ENCODE measurements at places on chromosomes 2 and 18.

DNA sequence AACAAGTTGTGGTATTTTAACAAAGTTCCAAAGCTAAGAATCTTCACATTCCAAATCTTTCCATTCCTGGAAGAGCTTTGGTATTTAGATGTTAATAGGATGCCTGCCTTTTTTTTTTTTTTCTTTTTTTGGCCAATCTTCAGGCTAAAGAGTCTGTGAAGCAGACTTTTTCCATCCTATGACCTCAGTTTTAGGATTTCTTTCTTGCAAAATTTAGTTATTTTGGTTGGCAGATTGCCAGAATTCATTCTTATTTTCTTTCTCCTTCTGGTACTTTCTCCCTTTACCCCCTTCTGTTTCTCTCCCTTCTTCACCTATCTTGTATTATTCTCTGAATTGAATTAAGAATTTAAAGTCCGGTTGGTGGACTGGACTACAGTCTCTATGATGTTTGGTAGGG is 217.8 kb upstream of the REV1 start:
- DNase-seq, result no peak

- DNase-seq, result no peak
Measured at GRCh38 chr2:197809064-197809463, 4.7 kb downstream of the PLCL1 start.

DNA sequence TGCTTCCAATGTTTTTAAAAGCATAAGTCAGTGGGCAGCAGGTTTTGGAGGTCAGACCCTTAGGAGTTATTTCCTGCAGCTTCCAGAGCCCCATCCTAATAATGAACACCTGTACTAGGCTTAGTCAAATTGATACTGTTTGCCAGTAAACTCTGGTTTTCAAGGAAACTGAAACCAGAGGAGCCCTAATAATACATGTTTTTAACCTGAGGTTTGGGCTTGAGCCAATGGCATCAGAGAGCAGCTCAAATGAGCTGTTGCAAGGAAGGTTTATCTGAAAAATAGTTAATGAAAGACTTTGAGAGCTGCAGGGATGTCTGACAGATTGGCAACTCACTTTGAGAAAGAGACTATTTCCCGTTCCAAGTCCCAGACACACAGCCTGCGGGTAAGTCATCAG is 54.6 kb downstream of the DCC start:
- DNase-seq, result peak; percentile 8

- DNase-seq, result no peak
Measured at GRCh38 chr2:60676706-60677330, 79.2 kb upstream of the PAPOLG start.

GRCh38 chr2:19462256-19462645 is 103.8 kb upstream of the OSR1 start:
- peak; percentile 25 for DNase-seq

DNA sequence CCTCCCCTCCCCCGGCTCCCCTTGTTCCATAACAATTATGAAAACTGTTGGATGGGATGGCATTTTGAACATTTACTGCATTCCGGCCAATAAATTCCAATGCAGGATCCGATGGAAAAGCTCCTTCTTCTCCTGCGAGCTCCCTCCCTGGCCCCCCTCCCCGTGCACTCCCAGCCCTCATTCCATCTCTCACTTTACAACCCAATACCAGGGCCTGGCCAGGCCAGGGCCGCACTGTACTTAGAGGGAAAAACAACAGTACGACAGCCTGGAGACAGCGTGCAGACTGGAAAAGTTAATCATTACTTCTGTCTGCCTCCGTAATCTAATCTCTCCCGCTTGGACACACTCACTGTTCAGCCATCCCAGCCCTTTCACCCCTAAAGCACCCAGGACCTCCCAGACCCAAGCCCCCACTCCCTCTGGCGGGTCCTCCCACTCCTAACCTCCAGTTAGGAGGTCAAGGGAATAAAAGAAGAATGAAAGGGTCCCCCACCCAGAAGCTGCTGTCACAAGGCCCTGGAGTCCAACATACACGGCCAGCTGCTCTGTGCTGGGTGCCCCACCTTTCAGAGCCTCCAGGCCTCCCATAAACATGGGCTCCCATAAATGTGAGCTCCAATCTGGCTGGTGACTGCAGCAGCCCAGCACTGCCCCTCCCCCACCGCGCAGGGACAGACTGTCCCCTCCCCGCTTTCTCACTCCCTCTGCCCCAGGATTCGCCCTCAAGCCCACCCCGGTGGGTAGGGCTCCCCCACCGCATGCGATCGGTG is 20.6 kb downstream of the SMAD7 start:
- DNase-seq, result peak; percentile 90

DNA sequence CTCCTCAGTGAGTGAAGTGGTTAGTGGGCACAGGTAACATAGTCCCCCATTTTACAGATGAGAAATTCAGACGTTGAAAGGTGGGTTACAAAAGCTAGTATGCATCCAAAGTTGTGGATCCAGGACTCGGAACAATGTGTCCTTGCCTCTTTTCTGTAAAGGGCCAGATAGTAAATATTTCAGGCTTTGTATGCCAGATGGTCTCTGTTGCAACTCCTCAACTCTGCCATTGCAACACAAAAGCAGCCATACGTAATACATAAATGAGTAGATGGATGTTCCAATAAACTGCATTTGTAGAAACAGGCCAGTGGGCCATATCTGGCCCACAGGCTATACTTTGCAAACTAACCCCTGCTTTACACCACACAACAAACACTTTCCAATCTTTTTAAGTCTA is 166.6 kb upstream of the PKDCC start:
- no peak for DNase-seq

DNA sequence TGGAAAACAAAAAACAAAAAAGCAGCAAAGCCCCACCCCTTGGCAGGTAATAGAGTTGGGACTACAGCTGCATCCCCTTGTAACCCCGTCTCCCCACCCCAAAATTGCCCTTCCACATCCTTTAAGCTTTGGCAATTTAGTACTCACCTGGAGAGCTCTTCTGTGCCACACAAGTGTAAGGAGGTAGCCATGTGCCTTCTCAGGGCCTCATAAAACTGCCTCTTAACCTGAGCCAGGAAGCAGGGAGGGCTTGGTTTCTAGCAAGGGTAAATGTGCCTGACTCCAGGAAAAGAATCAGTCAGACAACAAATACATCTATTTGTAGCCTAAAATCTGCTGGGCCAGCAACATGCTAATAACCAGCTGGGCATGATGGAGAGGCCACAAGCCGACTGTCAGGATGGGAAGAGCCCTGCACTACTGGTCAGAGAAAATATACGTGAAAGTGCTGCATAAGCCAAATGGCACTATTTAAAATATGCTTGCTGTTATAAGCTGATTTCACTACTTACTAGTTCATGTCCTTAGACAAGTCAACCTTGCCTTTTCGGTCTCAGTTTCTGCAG is 46.3 kb downstream of the NOP58 start:
- DNase-seq, result no peak

GRCh38 chr2:139916822-139917221 is 1136.6 kb upstream of the NXPH2 start:
- DNase-seq, result no peak

DNA sequence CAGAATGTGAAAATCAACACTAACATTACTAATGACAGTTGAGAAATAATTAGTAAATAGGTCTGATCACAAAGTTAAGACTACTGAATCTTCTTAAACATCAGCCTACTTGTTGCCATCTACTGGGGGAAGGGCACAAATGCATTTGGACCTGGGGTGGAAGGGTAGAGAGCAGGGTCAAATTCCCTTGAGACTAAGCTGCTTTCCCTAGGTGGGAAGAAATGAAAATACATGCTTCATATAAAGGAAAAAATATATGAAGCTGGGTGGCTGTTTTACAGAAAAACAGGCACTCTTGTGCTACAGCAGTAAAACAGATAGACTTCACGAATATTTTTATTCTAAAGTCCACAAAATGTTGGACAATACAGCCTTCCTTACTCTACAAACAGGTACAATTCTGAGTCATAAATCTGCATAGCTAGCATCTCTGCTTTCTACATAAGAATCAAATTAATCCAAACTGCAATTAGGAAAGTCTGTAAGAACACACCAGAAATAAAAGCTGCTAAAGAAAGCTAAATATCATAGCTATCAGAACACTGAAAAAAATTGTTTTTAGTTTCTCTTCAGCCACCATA is 10.9 kb downstream of the TRIP12 start:
- DNase-seq, result peak; percentile 11

DNA sequence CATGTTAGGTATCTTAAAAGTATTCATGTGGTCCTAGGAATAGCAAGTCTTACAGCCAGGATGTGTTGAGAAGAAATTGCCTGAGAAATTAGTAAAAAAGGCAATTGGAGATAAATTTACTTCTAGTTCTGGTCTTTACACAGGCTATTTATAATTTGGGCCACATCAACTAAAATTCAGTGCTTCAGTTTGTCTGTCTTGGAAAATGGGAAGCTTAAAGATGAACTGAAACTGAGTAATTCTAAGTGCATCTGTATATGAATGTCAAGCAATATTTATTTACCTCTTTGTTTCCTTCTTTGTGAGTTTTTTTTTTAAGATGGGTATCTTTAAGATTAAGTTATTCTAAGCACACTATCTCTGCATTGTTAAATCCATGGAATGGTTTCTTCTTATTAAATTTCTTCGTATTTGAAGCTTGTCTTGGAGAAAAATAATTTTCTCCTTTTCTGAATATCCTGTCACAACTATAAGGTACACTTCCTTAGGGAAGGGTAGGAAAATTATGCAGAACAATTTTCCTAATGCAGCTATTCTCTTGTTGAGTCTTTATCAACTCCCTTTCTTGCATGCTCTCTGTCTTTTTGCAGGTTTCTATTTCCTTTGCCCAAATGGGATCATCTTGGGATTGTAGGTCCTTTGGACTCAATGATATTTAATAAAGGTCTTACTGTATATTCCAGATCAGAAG is 39.7 kb upstream of the MMADHC start:
- no peak for DNase-seq

GRCh38 chr2:165693838-165694237 is 100.2 kb downstream of the GALNT3 start:
- DNase-seq, result no peak

GRCh38 chr18:58227361-58227930 is 183.4 kb downstream of the NEDD4L start:
- DNase-seq, result no peak

GRCh38 chr18:32177530-32177929 is 12.3 kb upstream of the MEP1B start:
- no peak for DNase-seq

GRCh38 chr2:10094271-10094814 is 14.1 kb upstream of the CYS1 start:
- DNase-seq, result no peak

- DNase-seq, result no peak
Measured at GRCh38 chr18:22296304-22296703, 121.4 kb downstream of the CTAGE1 start.

DNA sequence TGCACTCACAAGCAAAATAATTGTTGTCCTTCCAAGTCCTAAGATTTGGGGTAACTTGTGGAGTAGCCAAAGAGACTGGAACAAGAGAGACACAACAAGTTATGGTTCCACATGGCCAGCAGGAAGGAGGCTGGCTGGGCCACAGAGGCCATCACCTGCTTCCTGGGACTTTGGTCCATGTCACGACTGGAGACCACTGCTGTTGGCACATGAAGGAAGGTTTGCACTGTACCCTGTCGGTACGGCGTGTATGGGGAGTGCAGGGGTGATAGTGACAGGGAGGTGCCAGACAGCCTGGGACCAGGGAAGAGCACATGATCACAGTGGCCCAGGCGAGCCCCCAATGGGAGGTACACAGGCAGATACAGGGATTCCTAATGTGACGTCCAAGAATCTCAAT is 15.5 kb downstream of the SLC66A2 start:
- no peak for DNase-seq

DNA sequence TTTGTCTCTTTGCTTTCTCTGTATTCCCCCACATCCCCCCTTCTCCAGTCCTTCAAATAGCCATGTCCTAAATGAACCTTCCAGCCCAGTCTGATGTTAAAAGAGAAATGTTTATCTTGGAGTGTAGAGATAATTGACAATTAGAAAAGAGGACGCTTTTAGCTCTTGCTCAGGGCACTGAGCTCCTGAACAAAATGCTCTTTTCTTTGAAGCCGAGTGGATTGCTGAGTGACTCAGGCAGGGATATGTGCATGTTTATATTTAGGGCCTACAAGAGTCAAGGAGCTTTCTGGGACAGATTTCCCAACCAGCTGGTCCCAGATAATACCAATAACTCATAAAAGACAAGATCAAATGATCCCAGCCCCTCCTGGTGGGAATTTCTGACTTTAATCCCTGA is 88.0 kb upstream of the SETBP1 start:
- peak; percentile 13 for DNase-seq

DNA sequence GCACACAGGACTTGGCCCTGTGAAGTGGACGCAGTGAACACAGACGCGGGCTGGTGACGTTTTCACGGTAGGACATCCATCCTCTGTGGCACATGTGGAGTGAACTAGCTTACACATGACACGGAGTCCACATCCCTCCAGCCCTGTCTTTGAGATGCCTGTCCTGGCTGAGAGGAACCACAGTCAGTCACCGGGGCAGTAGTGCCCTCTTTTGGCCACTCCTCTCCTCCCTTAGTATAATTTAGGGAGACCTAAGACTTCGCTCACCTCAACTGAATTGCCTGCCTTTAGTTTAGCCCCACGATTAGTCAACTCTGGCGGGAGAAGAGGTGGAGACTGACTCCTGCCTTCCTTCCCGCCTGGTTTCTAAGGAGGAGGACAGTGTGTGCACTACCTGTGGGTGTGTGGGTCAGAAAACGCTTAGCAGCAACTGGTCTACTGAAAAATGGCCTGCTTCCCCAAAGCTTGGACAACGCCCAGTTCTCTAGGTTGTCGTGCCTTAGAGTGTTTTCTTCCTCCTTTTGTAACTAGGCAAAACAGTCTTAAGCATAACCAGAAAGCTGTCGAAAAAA is 70.6 kb downstream of the MBP start:
- no peak for DNase-seq

DNA sequence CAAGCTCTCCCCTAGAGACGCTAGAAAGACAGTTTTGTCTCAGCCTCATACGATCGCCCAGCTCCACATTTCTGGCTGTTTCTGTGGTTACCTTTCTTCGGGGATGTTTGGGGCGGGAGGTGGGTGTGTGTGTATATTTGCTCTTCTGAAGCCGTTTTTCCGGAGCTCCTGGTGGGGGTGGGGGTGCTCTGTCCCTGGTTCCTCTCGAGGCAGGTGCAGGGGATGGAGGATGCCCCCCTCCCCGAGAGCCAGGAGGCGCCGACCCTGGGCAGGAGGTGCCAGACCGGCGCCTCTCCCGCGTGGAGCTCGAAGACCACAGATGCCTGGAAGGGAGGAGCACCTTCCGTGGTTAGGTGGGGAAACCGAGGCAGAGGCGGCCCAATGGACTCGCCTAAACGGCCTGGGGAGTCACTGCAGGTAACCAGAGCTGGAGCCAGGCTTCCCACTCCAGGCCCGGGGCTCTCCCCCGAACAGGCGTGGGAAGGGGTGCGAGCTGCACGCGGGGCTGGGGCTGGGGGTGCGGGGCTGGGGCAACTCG is 694 bp upstream of the HPCAL1 start:
- peak; percentile 26 for DNase-seq

DNA sequence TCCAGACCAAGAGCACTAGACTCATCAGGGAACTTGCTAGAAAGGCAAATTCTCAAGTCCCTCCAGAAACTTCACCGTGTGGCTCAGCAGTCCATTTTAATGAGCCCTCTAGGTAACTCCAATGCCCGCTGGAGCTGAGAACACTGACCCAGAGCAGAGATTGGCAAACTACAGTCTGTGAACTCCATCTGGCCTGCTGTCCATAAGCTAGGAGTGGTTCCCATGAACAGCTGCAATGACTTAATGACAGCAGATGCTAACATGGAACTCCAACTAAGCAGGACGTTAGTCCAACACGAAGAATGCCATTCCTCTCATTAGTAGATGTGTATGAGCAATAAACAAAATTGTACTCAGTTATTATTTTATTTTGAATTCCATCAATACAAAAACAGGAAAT is 371.9 kb downstream of the STK39 start:
- DNase-seq, result no peak

All from hepatocyte (in vitro differentiated cells).